ENCODE measurements at places on chromosomes 13 and 19.

GRCh38 chr13:39773833-39774232, 118.4 kb downstream of the COG6 start:
- no peak for DNase-seq

GRCh38 chr19:4575267-4576015, 16.0 kb upstream of the SEMA6B start:
- DNase-seq, result no peak

- no peak for DNase-seq
Measured at GRCh38 chr13:112899281-112900225, 69.5 kb upstream of the MCF2L start.

- DNase-seq, result no peak
Measured at GRCh38 chr19:30689474-30689873, 317.3 kb downstream of the ZNF536 start.

- no peak for DNase-seq
Measured at GRCh38 chr13:58480061-58480460, 848.5 kb downstream of the PCDH17 start.

DNA sequence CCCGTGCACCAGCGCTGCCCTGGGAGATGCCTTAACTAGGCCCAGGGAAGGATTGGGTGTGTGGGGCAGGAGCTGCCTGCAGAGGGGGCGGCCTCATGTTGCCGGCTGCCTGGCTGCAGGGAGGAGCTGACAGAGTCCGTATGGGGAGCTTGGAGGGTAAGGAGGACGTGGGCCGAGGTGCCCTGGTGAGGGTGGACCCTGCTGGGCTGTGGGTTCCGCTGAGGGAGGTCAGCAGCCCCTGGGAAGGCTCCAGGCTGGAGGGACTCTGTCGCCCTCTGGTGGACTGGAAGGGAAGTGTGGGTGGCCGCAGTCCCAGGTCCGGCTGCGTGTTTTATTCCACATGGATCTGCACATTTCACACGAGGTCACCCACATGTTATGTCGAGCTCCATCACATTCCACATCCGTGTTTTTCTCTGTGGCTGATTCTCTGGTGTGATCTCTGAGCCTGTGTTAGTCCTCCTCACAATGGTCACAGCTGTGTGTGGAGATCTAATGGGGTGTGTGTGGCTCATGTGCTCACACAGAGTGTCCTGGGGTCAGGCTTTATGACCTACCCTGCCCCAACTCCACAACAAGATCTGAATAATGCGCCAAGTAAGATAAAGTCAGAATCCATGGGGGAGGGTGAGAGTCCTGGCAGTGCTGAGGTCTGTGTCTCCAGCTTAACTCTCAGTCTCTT, 1.8 kb upstream of the CEACAM8 start:
- DNase-seq, result peak; percentile 40

- no peak for DNase-seq
Measured at GRCh38 chr19:37342753-37343152, 28.1 kb upstream of the ZNF527 start.

GRCh38 chr13:32408296-32409000, 19.5 kb downstream of the N4BP2L1 start:
- DNase-seq, result no peak

GRCh38 chr19:18001777-18002345, 6.1 kb upstream of the ARRDC2 start:
- DNase-seq, result peak; percentile 52

GRCh38 chr13:26494571-26495195, 62.8 kb upstream of the WASF3 start:
- DNase-seq, result no peak

DNA sequence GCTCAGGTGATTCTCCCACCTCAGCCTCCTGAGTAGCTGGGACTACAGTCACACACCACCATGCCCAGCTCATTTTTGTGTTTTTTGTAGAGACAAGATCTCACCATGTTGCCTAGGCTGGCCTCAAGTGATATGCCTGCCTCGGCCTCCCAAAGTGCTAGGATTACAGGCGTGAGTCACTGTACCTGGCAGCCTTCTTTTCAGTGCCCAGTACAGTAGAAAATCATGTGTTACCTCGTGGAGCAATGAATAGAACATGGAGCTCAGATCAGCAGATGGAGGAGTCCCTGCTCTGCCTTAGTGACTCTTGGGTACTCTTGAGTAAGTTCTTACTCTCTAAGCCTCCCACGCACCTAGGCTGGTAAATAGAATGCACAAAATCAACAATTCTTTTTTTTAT, 44.7 kb downstream of the THSD1 start:
- no peak for DNase-seq

GRCh38 chr19:55451163-55451964, 8.3 kb upstream of the SHISA7 start:
- no peak for DNase-seq

GRCh38 chr13:37791699-37792098, 77.9 kb downstream of the TRPC4 start:
- DNase-seq, result no peak

DNA sequence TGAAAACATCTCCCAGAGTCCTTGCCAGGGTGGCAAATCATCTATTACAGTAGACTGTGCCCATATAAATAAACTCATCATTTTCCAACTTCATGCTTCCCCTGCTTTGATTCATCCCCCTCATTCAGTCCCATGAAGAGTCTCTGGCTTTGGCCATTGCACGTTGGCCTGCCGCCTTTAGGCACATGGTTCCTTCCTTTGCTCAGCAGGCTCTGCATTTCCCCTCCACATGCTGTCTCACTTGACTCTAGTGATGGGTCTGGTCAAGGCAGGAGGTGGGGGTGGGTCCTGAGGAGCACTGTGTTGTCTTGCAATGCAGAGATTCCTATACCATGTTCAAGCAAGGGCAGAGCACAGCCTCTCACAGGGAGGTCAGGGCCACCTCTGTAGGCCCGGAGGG, 48.8 kb upstream of the ARGLU1 start:
- no peak for DNase-seq

GRCh38 chr13:46609726-46610125, 56.8 kb downstream of the LRCH1 start:
- DNase-seq, result no peak

DNA sequence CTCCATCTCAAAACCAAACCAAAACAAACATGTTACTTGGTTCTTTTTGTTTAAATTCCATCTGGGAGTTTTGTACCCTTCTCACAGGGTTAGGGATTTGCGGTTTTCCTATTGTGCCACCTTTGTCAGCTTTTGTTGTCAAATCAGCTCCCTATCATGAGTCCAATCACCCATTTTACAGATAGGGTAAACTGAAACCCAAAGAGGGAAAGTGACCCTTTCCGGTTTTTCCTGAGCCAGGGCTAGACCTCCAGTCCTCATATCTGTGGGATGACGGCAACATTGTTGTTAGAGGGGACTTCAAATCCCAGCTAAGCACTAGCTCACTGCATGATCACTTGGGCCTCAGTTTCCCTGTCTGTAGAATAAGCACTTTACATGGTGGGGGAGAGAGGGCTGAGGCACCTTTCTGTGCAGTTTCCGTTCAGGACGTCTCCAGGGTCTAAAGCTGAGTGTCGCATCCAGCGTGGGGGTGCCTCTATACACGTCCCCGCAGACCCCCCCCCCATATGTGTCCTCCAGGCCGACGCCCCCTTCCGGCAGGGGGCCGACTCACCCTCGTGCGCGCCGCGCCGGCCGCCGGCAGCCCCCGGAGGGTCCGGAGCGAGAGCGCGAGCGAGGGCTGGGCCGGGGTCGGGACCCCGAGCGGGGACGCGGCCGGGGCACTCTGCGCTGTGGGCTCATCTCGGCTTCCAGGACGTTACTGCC, 3.9 kb downstream of the CCDC194 start:
- DNase-seq, result no peak

- no peak for DNase-seq
Measured at GRCh38 chr19:54633401-54633800, 3.1 kb downstream of the LILRB1 start.

- peak; percentile 12 for DNase-seq
Measured at GRCh38 chr19:46288896-46289588, 7.8 kb upstream of the HIF3A start.

- no peak for DNase-seq
Measured at GRCh38 chr13:82976499-82976898, 905.8 kb downstream of the SLITRK1 start.

DNA sequence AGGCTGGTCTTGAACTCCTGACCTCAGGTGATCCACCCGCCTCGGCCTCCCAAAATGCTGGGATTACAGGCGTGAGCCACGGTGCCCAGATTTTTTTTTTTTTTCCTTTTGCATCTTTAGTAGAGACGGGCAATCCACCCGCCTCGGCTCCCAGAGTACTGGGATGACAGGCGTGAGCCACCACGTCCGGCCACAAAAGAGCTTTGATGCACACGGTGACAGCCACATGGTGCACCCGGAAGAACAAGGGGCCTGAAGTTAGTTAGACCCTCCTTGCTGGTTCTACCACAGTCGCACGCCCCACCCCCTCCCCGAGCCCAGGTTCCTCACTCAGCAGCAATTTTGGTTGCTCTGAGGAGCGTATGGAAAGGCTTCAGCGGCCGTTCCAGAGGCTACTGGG, 54.2 kb upstream of the USE1 start:
- DNase-seq, result no peak

DNA sequence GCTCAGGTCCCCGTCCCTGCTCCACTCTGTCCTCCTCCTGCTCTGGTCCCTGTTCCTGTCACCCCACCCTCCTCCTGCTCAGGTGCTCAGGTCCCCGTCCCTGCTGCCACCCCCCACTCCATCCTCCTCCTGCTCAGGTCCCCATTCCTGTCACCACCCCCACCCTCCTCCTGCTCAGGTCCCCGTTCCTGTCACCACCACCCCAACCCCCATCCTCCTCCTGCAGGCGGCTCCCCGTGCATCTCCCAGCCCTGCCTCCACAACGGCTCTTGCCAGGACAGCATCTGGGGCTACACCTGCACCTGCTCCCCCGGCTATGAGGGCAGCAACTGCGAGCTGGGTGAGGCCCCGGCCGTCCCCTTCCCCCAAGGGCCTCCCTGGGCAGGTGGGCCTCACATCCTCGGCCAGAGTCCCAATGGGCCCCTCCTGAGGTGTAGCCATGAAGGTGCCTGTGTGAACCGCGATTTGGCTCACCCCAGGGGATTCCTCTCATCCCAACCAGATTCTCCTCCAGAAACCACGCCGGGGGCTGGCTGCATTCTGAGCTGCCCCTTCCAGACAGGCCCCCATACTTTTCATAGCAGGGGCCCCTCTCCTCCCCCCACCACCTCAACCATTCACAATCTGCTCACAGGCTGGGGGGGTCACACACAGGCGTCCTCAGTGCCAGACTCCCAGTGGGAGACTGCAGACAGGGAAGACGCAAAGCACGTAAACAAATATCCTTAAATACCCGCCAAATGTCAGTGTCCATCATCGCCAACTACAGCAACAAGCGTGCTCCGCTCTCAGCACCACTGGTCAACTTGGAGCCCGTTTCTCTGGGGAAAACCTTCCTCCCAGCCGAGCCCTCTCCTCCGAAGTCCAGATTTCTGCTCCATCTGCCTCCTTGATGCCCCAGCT, 4.6 kb downstream of the PROZ start:
- no peak for DNase-seq

- no peak for DNase-seq
Measured at GRCh38 chr19:13899393-13899792, 6.5 kb downstream of the BRME1 start.

- DNase-seq, result peak; percentile 86
Measured at GRCh38 chr19:54162241-54162805, 2.8 kb upstream of the LENG1 start.

DNA sequence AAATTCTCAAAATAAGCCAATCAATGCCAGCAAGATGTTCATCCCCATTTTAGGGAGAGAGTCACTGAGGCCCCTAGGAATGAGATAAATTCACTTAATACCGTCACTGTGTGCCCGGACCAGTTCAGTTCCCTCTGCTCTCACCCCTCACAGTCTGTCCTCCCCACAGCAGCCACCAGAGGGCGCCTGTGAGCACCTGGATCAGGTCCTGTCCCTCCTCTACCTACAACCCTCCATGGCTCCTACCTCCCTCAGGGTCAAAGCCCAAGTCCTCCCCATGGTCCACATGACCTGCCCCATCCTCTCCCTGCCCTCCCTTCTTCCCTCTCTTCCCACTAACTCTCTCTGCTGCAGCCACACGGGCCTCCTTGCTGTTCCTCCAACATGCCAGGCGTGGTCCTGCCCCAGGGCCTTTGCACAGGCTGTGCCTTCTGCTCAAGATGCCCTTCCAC, 42.0 kb upstream of the NFIC start:
- peak; percentile 61 for DNase-seq

GRCh38 chr19:4908360-4908759, 941 bp upstream of the UHRF1 start:
- no peak for DNase-seq

GRCh38 chr13:105940882-105941281, 594.6 kb downstream of the EFNB2 start:
- DNase-seq, result no peak

GRCh38 chr13:46004491-46004890, 48.1 kb downstream of the ZC3H13 start:
- no peak for DNase-seq

DNA sequence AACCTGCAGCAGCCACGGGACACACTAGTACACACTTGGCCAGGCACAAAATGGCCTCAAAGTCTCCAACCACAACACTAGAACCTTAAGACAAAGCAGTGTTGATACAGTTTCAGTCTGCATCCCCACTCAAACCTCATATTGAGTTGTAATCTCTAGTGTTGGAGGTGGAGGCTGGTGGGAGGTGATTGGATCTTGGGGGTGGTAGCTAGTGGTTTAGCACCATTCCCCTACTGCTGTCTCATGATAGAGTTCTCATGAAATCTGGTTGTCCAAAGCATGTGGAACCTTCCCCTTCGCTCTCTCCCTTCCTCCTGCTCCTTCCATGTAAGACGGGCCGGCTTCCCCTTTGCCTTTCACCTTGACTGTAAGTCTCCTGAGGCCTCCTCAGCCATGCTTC, 638.7 kb downstream of the UQCRFS1 start:
- DNase-seq, result no peak

- DNase-seq, result no peak
Measured at GRCh38 chr19:3320354-3320670, 46.1 kb upstream of the NFIC start.

GRCh38 chr13:19154843-19155242, 26.8 kb downstream of the TUBA3C start:
- no peak for DNase-seq

DNA sequence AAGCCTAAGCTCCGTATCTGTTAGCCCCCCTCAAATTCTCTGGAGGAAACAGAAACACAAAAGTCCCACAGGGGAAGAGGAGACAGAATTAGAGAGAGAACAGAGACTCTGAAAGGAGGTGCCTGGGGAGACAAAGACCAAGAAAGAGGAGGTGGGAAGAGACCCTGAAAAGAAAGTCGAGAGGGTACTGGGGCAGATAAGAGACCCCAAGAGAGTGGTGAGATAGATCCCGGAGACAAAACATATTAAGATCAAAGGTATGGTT, 915 bp upstream of the GRWD1 start:
- no peak for DNase-seq

Measured in inflammatory macrophage (primary cell).